ENCODE measurements at places on chromosomes 2 and 18.

DNA sequence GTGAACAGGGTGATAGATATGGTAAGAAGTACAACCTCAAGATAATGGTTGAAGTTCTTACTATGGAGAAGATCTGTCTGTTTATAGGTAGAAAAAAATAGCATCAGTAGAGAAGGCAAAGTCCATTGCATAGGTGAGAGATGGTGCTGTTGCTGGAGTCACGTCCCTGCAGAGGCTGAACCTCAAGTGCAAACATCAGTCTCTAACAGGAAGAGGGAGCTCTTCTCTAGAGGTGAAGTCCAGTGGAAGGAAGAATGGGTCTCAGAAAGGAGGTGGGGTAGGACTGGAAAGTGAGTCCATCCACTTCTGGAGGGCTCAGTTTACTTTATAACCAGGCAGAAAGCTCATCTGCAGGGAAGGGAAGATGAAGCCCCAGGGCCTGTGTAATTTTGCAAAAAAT lies 337.7 kb downstream of the MEIS1 start:
- DNase-seq, result no peak

DNA sequence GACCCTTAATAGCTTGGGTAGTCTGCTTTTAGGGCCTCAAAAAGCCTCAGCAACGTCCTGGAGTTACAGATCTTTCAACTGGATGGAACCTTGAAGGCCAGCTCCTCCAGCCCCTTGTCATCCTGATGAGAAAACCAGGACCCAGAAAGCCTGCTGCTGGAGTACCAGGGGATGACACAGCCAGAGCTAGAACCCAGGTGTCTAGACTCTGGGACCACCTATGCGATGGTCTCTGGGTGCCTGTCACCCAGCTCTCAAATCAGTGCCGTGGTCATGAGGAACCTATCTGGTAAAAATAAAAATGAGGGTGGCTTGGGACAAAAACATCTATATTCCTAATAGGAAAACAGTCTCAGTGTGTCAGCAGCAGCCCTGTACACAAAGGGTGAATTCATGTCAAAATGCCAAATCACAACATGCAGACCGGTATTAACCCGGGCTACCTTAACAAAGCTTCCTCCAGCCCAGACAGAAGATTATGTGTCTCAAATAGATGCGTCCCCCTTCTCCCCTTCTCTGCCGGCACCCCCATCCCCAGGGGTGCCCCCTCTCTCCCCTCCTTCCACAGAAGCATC lies 28.5 kb downstream of the SMAD7 start:
- no peak for DNase-seq

DNA sequence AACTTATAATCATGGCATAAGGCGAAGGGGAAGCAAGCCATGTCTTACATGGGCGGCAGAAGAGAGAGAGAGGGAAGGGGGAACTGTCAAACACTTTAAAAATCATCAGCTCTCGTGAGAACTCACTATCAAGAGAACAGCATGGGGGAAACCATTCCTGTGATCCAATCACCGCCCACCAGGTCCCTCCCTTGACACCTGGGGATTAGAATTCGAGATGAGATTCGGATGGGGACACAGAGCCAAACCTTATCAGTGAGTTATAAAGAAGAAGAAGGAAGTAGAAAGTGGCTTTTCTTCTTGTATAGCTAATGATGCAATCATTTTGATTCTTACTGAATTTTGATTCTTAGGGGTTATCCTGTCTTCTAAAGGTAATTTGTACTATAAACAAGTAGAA lies 51.4 kb downstream of the SMCHD1 start:
- no peak for DNase-seq

DNA sequence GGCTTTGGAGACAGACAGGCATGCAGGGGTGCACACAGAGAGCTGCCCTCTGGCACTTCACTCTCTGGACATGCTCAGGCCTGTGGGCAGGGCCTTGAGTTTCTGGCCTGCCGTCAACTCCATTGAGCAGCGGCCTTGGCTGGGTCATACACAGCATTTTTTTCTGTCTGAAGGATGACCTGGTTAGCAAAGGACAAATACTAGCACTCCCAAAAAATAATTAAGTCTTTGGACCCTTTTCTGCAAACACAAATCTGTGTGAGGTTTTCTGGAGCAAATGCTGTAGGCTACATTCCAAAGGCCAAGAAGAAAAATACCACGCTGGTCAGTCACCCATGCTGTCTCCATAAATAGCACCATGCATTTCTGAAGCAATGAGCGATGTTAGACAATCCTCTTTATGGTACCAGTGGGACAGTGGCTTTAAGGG lies 124.7 kb upstream of the CTAGE1 start:
- DNase-seq, result peak; percentile 61

DNA sequence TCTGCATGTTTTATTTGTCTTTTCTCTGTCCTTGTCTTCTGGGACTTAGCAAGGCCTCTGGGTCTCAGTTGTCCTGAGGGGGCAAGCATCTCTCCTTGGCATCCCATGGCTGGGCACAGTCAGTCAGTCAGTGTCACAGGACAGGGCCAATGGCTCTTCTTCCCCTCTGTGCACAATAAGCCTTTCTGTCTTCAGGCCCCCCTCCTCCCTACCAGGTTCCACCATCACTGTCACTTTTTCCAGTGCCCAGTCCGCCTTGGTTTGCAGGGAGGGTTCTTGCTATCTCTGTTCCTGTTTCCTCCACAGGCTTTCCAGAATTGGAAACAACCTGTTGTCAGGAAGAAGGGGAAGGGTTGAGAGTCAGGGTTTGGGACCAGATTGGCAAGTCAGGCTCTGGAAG lies 1.7 kb upstream of the VAMP5 start:
- no peak for DNase-seq

- no peak for DNase-seq
Observed at GRCh38 chr2:101733257-101733993, 35.9 kb downstream of the MAP4K4 start.

- DNase-seq, result no peak
Observed at GRCh38 chr2:202135091-202135874, 62.2 kb downstream of the KIAA2012 start.

DNA sequence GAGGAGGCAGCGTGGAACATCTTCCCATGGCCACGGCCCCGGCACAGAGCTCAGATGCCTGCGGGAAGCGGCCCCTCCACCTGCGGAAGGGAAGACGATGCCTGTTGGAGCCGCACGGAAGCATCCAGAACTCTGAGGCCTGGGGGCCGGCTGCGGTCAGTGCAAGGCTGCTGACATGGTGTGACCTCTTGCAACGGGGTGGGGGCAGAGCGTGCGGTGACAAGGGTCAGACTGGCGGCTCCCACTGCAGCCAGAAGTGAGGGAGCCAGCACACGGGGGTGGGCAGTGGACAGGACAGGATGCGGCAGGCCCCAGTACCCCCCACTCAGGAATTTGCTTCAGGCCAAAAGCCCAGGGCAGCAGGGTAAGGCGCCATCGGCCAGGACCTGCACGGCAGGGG lies 48.8 kb downstream of the SLC66A2 start:
- no peak for DNase-seq

GRCh38 chr2:146278881-146279280 lies 1565.9 kb upstream of the ACVR2A start:
- DNase-seq, result no peak

- no peak for DNase-seq
Observed at GRCh38 chr2:146221826-146222225, 1623.0 kb upstream of the ACVR2A start.

All from lower lobe of right lung (tissue), 2 donors.